PC-3 (cell line): ENCODE measurements at places on chromosomes 2 and 18.

DNA sequence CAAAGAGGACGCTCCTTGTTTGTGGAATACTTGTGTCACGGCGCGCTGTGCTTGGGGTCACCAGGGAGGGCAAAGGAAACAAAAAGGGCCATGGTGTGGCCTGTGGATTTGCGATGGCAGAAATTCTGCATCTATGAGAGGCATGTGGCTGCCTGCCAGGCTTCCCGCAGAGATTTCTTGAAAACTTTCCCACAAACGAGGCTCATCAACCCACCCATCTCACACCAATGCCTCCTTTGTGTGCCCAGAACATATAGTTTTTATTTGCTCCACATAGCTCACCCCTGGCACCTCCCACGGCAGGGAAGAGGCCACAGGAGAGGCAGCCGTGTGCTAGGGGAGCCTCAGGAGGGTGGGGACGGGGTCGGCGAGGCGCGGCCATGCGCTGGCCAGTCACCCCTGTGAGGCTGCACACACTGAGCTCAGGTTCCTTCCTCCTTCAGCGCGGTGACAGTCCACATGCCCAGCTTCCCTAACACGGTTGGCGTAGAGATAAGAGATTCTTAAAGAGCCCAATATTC, 100.3 kb downstream of the MBP start:
- no peak for DNase-seq

DNA sequence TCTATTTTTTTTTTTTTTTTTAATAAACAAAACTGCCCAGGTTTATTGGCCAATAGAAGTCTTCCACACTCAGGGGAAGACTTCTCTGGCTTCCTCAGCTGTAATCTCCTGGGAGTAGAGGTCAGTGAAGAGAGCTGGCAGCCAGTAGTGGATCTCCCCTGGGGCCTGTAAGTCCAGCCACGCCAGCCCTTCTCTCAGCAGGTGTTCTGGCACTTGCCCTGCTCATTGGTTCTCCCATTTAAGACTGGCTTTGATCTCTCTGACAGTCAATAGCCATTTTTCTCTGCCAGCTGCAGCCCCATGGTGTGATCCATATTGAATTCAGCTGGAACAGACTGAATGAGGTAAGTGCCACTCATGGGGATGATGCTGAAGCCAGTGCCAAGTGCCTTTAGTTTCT, 170.6 kb upstream of the SPHKAP start:
- no peak for DNase-seq

- DNase-seq: no peak
These were observed 821.1 kb downstream of the TRIB2 start for GRCh38 chr2:13537771-13538349.

- DNase-seq: no peak
These were observed 37.0 kb downstream of the GCG start for GRCh38 chr2:162115076-162115475.

DNA sequence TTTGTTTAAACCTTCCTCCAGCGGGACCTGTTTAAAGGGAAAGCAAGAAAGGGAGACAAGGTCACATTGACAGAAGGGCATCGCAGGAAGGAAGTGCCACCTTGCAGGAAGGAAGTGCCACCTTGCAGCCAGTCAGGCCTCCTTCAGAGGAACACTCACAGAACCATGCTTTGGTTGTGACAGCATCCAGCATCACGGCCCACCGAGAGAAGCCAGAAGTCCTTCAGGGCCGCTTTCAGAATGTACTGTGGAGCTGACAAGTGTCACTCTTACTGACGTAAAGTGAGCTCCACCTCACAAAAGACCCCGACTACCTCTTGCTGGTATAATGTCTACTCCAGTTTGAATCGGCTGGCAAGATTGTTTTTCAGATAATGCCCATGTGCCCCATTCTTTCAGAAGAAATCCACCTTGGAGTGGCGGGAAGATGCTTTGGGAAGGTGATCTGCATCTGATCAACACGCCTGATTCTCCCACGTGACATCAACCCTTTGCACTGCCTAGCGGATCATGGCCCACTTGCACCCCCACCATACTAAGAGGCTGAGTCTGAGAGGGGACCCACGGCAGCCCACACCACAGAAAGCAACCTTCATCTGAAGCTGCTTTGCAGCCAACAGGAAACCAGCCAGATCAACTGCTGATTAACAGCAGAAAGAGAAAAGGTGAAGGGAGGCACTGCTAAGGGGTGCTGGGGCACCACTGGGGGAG, 99.8 kb downstream of the UXS1 start:
- DNase-seq: no peak

- DNase-seq: peak; percentile 90
These were observed 323.4 kb upstream of the UBE2E3 start for GRCh38 chr2:180657054-180657453.

DNA sequence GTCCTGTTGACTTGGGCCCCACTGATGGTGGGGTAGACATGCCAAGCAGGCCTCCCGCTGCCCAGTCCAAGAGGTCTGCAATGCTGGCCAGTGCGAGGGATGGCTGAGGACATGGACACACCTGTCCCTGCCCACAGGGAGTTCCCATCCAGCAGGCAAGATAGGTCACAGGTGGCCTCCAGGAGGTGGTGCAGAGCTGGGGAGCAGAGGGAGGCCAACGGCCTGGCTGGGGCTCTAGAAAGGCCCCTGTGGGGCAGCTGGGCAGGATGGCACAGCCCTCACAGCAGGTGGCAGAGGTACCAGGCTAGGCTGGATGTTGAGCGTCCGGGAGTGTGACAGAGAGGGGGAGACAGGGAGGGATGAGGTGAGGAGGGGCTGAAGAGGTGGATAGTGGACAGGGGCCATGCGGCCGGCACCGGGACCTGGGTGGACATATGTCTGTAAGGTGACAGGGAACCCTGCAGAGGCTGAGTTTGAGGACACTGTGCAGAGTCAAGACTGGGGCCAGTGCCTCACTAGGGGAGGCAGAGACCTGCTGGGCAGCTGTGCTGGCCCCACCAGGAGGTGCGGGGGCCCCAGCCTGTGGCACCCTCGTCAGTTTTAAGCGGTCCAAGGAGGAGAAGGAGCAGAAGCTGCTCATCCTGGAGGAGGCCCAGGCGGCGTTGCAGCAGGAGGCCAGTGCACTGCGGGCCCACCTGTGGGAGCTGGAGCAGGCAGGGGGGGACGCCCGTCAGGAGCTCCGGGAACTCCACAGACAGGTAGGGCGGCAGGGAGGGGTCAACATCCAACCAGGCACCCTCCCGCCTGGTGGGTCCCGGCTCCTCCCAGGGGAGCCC, 34.3 kb upstream of the SNED1 start:
- DNase-seq: no peak

DNA sequence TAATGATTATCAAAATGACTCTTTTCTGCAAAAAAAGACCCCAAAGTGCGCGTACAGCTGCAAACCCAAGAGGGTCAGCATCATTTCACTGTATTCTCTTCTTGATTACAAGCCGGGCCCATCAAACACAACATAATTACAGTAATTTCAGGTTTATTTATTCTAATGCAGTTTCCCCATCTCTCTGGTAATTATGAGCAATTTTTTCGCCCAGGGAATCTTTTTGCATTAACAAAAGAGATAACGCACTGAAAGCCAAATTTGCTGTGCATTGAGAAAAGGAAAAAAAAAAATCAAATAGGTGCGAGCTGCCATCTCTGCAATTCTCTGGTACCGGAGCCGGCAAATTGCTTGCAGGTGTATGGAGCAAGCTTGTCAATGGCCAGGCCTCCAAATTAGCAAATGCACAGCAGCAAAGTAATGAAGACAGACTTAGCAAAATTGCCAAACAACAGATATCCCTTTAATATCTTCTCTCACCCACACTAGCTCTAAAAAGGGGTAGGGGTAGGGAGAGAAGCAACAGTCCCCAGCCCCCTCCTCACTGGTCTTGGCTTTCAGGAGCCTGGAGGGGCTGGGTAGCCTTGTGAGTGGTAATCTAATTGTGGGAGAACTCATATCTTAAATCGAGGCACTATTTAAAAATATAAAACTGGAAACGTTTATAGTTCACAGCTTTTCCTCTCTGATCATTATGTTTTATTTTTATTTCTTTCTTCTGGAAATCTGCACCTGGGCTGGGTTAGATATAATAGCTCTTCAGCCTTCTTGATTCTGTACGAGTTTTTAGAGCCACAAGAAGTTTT, 6.7 kb downstream of the DLX1 start:
- no peak for DNase-seq

- no peak for DNase-seq
These were observed 30.4 kb upstream of the MYO3B start for GRCh38 chr2:170147576-170147975.

- DNase-seq: no peak
These were observed 23.0 kb downstream of the SCN1A start for GRCh38 chr2:166104773-166105172.
